ENCODE measurements at places on chromosomes 11 and 22. TPM values are rescaled to one million over a fixed set of nuclear protein-coding genes. Genes with fewer than 3 reads are reported as not detected.

C11orf97 gene
- not detected for total RNA-seq

NXPE4 gene
- not detected for total RNA-seq

OR10G8 gene
- total RNA-seq, result not detected

DNA sequence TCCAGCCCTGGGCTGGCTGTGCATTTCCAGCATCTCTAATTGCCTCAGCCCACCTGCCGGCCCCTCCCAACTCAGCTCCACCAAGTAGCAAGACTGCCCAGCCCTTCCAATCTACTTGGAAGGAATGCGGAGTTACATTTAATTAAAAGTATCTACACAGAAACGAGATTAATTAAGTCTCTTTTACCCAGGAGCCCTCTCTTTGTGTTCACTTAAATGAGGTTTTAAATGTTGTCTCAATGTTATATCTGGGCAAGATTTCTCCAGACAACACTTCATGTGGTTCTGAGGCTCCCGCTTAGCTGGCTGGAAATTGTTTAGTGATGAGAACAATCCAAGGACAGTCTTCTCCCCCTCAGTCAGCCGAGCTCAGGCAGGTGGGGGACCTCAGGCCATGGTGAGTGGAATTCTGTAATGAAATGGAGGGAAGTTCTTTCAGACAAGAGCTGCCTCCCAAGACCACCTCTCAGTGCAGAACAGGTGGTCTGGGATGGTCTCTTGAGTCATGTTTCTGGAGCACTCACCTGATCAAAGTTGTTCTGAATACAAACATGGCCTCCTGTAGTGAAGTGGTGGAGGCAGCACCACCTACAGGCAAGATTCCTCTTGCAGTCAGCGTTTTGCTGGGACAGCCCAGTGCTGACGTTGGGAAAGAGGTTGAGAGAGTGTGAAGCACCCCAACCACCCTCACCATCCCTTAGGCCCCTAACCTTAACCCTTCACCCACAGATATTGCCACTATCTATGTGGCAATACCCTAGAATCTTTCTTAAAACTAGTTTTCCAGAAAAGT lies 371.6 kb downstream of the CADM1 start:
- H3K27me3 ChIP-seq, result no peaks in the 10 kb centered on the region
- H3K27ac ChIP-seq, result no peak overlapping the region
- DNase-seq, result no peak
- no peak overlapping the region for H3K4me3 ChIP-seq

- no peak overlapping the region for H3K27ac ChIP-seq
- H3K4me1 ChIP-seq, result no peaks in the 10 kb centered on the region
These were observed 27.9 kb downstream of the ATG16L2 start for GRCh38 chr11:72842126-72842525.

GRCh38 chr11:14635546-14635945 lies 8.1 kb upstream of the PDE3B start:
- H3K27ac ChIP-seq, result no peak overlapping the region
- no peaks in the 10 kb centered on the region for H3K36me3 ChIP-seq
- no peaks in the 10 kb centered on the region for H3K27me3 ChIP-seq
- H3K4me3 ChIP-seq, result no peak overlapping the region
- H3K4me1 ChIP-seq, result no peaks in the 10 kb centered on the region
- DNase-seq, result no peak

DNA sequence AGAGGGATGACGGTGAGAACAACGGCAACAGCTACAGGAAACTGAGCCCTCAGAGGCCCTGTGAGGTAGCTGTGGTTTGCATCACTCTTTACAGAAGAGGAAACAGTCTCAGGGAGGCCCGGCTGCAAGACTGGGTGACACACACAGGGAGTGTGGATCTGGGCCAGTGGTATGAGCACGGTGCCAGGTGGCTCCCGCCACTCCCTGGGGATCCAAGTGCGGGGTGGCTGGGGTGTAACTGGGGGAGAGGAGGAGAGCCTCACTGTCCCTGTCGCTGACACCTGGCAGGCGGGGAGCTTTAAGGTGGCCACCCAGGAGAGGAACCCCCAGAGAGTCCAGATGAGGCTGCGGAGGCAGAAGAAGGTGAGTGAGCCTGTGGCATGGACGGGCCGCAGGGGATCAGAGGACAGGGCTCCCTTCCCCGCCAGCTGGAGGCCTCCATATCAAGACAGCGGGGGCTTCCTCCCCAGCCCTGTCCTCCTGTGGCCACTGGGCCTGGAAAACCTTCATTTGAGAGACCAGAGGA lies 5.6 kb downstream of the RGL4 start:
- no peaks in the 10 kb centered on the region for H3K4me1 ChIP-seq
- no peaks in the 10 kb centered on the region for H3K27me3 ChIP-seq
- H3K36me3 ChIP-seq, result peaks cover 6% of the 10 kb centered on the region
- no peak for DNase-seq
- H3K4me3 ChIP-seq, result no peak overlapping the region

DNA sequence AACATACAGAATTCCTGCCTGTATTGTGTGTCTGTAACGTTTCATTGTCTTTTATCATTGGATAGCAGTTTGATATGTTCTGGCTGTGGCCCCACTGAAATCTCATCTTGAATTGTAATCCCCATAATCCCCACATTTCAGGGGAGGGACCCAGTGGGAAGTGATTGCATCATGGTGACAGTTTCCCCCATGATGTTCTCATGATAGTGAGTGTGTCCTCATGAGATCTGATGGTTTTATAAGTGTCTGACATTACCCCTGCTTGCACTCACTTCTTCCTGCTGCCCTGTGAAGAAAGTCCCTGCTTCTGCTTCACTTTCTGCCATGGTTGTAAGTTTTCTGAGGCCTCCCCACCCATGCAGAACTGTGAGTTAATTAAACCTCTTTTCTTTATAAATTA lies 19.6 kb upstream of the MTMR2 start:
- H3K36me3 ChIP-seq, result no peaks in the 10 kb centered on the region
- H3K4me1 ChIP-seq, result no peaks in the 10 kb centered on the region
- no peak overlapping the region for H3K4me3 ChIP-seq
- no peak overlapping the region for H3K27ac ChIP-seq
- DNase-seq, result no peak
- no peaks in the 10 kb centered on the region for H3K27me3 ChIP-seq

- H3K4me3 ChIP-seq, result no peak overlapping the region
- no peak overlapping the region for H3K27ac ChIP-seq
- H3K27me3 ChIP-seq, result no peaks in the 10 kb centered on the region
- no peaks in the 10 kb centered on the region for H3K36me3 ChIP-seq
- DNase-seq, result no peak
These were observed 1093.3 kb downstream of the BRD1 start for GRCh38 chr22:48734359-48734758.

- no peak overlapping the region for H3K27ac ChIP-seq
- H3K4me3 ChIP-seq, result no peak overlapping the region
- H3K27me3 ChIP-seq, result no peaks in the 10 kb centered on the region
- DNase-seq, result no peak
These were observed 40.1 kb upstream of the TOLLIP start for GRCh38 chr11:1349327-1350041.

- H3K4me3 ChIP-seq, result no peak overlapping the region
- H3K36me3 ChIP-seq, result no peaks in the 10 kb centered on the region
- no peak for DNase-seq
- no peaks in the 10 kb centered on the region for H3K27me3 ChIP-seq
- no peak overlapping the region for H3K27ac ChIP-seq
These were observed 131.9 kb downstream of the RASSF10 start for GRCh38 chr11:13140873-13141655.

DNA sequence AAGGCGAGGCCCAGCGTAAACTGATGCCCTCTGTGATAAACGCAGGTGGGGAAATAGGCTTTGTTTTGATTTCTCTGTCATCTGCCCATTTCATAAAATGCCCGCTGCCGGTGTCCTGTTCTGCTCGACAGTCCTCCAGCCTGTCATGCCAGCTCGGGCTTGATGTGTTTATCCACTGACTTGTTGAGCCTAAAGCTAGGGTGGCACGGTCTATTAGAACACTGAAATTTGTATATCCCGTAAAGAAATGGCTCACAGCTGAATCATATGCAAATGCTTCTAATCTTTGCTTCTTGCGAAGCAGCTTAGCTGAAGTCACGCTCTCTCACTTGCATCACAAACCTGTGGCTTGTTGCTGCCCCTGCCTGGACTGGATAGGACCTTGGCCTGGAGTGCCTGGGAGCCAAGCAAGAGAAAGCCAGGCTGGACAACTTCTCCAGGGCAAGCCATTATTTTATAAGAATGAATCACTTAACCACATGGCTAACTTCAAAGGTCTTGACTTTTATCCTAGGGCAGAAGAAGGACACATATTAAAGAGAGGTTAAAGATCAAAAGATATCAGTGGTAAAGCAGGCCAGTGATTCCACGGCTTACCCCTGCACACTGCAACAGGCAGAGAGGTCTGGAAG lies 33.1 kb downstream of the EHF start:
- no peaks in the 10 kb centered on the region for H3K27me3 ChIP-seq
- no peak for DNase-seq
- H3K4me1 ChIP-seq, result peaks cover 21% of the 10 kb centered on the region
- H3K4me3 ChIP-seq, result no peak overlapping the region
- H3K36me3 ChIP-seq, result no peaks in the 10 kb centered on the region

Measured in H1 (cell line).